ENCODE measurements at places on chromosomes 16 and 17. TPM values are rescaled to one million over a fixed set of nuclear protein-coding genes. Genes with fewer than 3 reads are reported as not detected.

Gene ASGR2
- total RNA-seq = not detected

Gene CDH16
- not detected for total RNA-seq

Gene ZC3H18
- total RNA-seq = 11.1 TPM

Gene TMEM238L
- not detected for total RNA-seq

Gene NDUFAB1
- total RNA-seq = 159 TPM

Gene ENPP7
- not detected for total RNA-seq

Gene IGSF6
- not detected for total RNA-seq

Gene TBC1D3G
- not detected for total RNA-seq

Gene KRTAP29-1
- not detected for total RNA-seq

Measured in pulmonary artery endothelial cell (primary cell).